ENCODE measurements at places on chromosomes 7 and 10.

DNA sequence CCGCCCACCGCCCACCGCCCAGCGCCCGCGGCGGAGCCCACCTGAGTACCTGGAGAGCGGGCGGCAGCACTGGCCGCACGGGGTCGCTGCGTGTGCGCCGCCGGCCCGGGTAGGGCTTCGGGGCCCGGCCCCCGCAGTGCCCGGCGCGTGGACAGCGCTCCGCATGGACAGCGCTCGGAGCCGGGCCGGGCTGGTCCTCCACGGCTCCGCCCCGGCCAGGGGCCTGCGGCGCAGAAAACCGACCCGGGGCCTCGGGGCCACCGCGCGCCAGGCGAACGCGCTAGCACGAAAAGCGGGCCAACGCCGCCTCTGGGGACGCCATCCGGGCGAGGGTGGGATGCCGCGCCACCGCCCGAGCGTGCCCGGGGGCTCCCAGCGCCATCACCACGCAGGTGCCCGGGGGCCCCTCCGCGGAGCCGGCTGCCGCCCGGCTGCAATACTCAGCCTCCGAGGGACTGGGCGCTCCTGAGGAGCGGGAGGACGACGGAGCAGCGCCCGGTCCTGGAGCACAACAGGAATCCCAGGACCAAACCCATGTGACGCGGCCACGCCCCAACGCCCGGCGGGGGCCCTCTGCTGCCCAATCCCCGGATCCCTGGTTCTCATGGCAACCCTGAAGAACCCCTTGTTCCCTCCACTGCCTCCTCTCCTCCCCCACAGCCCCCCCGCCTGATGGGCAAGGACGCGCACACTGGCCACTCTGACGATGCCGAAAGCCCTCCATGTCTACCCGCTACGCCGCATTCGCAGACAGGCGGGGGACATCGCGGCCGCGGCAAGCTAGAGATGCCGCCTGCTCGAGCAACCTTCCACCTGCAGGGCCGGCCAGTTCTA is at the start of gene GRB10:
TSS of gene GRB10 (minus strand) at position 522 of the 834 bp plus-strand sequence. CDS start 50,574 bp downstream, outside the sequence.
- DNase-seq, result peak; percentile 44

GRCh38 chr10:23253780-23254179 is 61.7 kb downstream of the PTF1A start:
- no peak for DNase-seq

GRCh38 chr7:10579561-10579960 is 394.1 kb upstream of the PHF14 start:
- no peak for DNase-seq

GRCh38 chr7:196283-196682 is 3.9 kb downstream of the FAM20C start:
- no peak for DNase-seq

GRCh38 chr10:124356701-124357560 is 61.8 kb downstream of the OAT start:
- DNase-seq, result no peak

DNA sequence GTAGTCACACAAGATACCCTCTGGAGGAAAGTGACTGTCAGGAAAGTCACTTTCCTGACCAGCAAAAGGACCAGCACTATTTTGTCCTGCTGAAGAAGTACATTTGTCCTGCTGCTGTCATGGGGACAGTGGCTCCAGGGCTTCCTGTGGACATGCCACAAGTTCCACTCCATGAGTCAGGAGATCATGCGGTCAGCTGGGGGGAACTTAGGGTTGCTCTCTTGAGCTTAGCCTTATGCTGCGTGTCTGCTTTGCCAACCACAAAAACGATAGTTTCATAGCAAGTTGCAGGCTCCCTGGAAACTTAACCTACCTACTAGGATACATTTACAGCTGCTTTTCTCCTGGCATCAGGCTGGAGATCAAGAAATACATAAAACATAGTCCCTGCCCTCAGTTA is 19.8 kb upstream of the ALOX5 start:
- no peak for DNase-seq

GRCh38 chr10:104556831-104557230 is 84.3 kb upstream of the SORCS3 start:
- no peak for DNase-seq

GRCh38 chr7:92336662-92337340 is 91.0 kb downstream of the ANKIB1 start:
- DNase-seq, result no peak

DNA sequence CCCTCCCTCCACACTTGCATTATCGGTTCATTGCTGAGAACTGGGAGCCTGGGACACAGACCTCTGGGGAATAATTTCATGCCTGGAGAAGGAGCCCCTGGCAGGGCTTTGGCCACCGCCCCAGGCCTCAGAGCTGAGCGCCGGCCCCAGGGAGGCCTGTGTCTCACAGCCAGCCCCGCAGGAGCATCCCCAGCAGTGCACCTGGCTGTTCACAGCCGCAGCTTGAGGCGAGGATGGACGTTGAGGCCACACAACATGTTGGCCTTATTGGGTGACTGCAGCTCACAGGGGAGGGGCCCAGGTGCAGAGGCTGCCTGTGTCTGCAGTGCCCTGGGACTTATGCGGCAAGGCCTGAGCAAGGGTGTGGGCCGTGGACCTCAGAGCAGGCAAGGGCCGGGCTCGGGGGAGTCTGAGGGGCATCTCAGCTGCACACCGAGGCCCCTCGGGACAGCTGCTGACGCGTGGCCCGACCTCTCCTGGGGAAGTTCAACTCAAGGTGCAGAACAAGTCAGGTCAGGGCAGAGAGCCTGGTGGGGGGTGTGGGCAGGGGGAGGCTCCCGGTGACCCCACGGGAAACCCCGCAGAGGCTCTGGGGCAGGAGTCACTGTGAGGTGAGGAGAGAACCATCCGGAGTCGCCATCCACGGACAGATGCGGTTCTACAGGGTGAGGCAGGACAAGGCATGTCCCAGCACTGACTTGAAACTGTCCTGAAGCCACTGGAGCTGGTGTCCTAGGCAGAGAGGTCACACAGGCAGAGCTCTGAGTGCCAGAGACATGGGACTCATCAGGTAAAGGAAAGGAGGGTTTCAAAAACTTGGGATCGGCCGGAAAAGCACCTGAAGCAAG is 13.1 kb upstream of the UBE3C start:
- no peak for DNase-seq

- no peak for DNase-seq
Observed at GRCh38 chr10:128047991-128048818, 78.0 kb downstream of the MKI67 start.

GRCh38 chr7:137943132-137943551 is 58.7 kb downstream of the CREB3L2 start:
- DNase-seq, result no peak

DNA sequence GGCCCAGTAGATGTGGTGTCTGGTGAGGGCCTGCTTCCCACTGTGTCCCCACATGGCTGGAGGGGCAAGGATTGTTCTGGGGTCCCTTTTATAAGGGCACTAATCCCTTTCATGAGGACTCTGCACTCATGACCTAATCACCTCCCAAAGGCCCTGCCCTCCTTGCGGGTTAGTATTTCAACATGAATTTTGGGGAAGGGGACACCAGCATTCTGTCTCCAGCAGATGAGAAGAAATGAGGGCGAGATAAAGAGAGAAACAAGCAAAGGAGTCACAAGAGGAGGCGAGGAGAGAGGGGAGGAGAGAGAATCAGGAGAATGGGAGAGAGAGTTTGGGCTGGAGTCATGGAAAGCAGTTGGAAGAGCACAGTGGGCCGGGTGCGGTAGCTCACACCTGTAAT is 83.7 kb downstream of the C10orf105 start:
- no peak for DNase-seq

DNA sequence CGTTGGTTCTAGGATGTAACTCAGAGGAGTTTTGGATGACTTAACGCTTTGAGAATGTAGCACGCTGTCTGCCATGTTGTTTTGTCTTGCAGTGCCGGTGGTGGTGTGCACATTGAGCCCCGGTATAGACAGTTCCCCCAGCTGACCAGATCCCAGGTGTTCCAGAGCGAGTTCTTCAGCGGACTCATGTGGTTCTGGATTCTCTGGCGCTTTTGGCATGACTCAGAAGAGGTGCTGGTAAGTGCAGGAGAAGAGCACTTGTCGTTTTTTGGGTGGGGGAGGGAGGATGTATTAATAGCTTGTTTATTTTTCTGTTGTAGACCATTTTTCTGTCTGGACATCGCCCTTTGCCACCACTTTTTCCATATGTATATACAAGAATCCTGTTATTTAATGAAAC is 6.3 kb downstream of the NDUFB2 start:
- no peak for DNase-seq

DNA sequence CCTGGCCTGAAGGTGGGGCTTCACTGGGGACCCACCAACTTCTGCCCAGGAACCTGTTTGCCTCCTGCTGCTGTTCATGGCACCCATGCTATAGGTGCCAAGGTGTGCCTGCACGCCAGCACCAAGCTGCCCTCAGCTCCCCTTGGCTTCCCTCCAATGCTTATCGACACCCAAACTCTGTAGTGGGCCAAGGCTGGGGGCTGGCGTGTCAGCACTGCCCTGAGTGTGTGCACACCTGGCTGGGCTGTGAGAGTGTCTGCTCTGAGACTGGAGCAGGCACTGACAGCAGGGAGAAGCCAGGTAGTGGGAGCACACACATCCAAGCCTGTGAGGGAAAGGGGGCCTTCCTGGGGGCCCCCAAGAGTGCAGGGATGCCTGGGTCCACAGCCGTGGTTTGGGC is 43.1 kb upstream of the TUBB8 start:
- no peak for DNase-seq

- DNase-seq, result no peak
Observed at GRCh38 chr10:96295475-96295874, 8.8 kb upstream of the DNTT start.

GRCh38 chr7:87456247-87456646 is 19.2 kb downstream of the ABCB4 start:
- no peak for DNase-seq

GRCh38 chr10:123567984-123568739 is 98.0 kb upstream of the GPR26 start:
- no peak for DNase-seq

GRCh38 chr10:112363696-112364688 is 9.9 kb upstream of the ACSL5 start:
- DNase-seq, result no peak

DNA sequence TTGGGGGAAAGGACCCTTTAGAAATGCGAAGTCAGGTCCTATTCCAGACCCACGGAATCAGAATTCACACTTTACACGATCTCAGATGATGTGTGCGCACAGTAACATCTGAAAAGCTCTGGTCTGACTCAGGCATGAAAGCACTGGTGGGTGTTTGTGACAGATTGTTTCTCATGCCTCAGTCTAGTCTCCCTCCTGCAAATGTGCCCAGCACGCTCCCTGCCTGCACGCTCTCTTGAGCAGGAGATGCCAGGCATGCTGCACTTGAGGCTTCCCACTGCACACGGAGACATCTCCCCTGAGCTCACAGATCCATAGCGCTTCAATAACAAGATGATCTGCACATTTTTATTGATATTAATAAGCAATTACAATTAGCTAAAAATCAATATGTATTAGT is 23.6 kb upstream of the ZNF37A start:
- DNase-seq, result no peak

DNA sequence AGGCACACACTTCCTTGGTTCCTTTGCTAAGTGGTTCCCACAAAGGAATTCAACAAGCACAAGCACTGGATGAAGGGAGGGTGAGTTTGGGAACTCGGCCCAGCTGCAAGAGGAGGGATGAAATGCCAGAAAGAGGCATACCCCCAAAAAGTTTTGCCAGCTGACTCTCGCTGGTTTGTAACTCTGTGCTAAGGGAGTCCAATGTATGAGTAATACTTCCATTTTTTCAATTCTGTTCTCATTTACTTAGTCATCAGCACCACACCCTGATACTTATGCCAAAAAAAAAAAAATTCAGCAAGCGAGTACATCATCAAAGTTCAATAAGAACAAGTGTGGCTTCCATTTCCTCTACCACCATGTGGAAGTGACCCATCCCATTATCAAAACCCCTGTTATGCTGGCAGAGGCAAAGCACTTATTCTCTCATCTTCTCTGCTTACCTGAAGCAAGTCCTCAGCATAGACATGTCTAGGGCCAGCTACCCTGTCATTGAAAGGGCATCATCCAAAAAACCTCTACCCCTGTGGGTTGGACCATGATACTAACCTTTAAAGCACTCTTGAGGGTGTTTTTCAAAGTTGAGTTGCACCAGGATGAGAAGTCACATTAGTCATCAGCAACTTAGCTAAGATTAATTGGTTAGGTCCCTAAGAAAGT is 6.9 kb upstream of the HYCC1 start:
- no peak for DNase-seq

DNA sequence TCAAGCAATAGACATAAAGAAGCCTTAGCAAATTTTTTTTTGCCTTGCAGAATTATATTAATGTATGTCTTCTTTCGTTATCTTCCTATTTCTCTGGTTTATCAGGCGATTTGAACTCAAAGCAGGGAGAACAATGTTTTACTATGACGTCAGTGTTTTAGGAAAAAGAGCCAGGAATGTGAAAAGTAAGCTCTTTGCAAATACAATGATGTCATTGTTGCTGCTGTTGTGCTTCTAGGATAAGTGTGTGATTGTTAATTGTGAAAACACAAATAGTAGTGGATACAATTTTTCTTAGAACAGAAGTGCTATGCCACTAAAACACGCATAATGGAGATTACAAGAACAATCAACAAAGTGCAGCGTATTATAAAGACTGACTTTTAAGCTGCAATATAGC is 9.5 kb upstream of the AUTS2 start:
- no peak for DNase-seq

DNA sequence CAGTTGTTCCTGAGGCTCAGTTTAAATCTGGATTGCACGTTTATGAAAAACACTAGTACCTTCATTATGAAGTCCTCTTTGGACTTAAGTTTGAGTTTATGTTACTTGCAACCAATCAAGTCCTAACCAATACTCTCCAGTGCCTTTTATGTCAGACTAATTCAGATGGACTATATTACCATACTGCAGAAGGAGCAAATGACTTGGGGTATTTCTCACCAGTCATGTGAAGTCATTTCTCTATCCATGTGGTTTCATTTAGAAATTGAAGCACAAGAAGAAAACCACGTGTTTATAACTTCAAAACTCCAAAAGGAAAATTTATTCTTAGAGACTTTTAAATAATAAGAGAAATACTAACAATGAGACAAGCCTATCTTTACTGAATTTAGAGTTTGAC is 201.6 kb downstream of the MBL2 start:
- no peak for DNase-seq

- DNase-seq, result no peak
Observed at GRCh38 chr7:54967377-54967776, 51.4 kb upstream of the EGFR start.

- DNase-seq, result no peak
Observed at GRCh38 chr7:16417906-16418305, 3.4 kb downstream of the CRPPA start.

DNA sequence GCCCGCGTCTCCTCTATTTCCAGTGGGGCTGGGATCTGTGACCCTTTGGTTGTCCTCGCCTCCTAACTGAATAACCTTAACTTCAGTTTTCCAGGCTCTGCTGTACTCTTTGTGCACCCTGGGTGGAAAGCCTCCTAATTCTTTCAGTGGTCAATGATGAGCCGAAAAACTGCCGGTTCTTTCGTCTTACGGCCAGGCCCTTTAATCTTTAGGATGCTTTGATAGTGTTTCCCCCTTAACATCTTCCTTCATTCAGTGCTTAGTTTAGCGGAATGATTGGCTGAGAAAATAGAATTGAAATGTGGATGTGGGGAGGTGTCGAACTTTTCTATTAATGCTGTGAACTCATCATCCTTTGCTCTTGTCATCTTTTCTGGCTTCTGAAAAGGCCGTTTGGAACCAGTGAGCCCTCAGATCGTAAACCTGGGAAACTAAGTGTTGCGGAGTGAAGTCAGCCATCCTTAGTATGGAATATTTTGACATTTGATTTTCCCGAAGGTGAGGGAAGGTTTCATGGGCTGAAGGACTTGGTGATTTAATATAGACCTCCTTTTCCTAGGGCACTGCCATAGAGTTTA is 847 bp downstream of the GARS1 start:
- DNase-seq, result no peak

- no peak for DNase-seq
Observed at GRCh38 chr7:136869991-136870865, 1.8 kb downstream of the CHRM2 start.
